Spinal cord (tissue), 10 donors: ENCODE measurements at places on chromosomes 7 and 10. TPM values are rescaled to one million over a fixed set of nuclear protein-coding genes. Genes with fewer than 3 reads are reported as not detected.

RAPGEF5 gene
- 19.5 TPM for polyA plus RNA-seq

- no peak overlapping the region for H3K27ac ChIP-seq
- H3K36me3 ChIP-seq = no peaks in the 10 kb centered on the region
- H3K27me3 ChIP-seq = no peaks in the 10 kb centered on the region
- H3K4me3 ChIP-seq = no peak overlapping the region
- H3K4me1 ChIP-seq = peaks cover 20% of the 10 kb centered on the region
- DNase-seq = no peak
Measured at GRCh38 chr10:110421512-110422138, 76.1 kb upstream of the DUSP5 start.

ZNF438 gene
- 6.7 TPM for polyA plus RNA-seq

GPC2 gene
- 47.7 TPM for polyA plus RNA-seq

DNA sequence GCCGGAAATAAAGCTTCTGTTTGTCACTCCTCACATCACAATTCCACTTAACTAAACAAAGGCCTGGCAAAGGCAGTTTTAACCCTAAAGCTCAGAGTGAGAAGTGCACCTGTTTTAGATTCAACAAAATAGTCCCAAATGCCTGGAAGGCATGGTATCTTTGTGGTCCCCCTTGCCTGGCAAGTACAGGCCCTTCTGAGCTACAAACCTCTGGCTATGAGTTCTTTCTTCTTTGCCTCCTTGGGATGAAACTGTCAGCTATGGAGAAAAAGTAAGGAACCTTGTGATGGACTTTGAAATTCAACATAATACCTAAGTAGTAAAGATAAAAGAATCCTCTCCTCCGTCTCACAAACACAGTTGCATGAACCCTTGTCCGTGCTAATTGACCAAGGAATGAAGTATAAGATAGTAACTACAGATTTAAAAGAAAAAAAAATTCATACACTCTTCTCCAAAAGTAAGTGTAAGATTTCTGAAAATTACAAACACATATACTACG is 244.5 kb upstream of the ETV1 start:
- no peak overlapping the region for H3K27ac ChIP-seq
- H3K4me3 ChIP-seq = no peak overlapping the region
- no peaks in the 10 kb centered on the region for H3K27me3 ChIP-seq
- no peaks in the 10 kb centered on the region for H3K4me1 ChIP-seq
- DNase-seq = no peak

CDH23 gene
- polyA plus RNA-seq = 21.5 TPM

- no peak overlapping the region for H3K27ac ChIP-seq
- H3K4me1 ChIP-seq = peaks cover 11% of the 10 kb centered on the region
- peak; percentile 33 for DNase-seq
- peaks cover 71% of the 10 kb centered on the region for H3K36me3 ChIP-seq
Measured at GRCh38 chr10:132223156-132223590, 36.4 kb downstream of the DPYSL4 start.

CHST3 gene
- 34.2 TPM for polyA plus RNA-seq

ASZ1 gene
- polyA plus RNA-seq = not detected

PLAC9 gene
- polyA plus RNA-seq = 20.5 TPM

PDE6C gene
- 0.82 TPM for polyA plus RNA-seq

DNA sequence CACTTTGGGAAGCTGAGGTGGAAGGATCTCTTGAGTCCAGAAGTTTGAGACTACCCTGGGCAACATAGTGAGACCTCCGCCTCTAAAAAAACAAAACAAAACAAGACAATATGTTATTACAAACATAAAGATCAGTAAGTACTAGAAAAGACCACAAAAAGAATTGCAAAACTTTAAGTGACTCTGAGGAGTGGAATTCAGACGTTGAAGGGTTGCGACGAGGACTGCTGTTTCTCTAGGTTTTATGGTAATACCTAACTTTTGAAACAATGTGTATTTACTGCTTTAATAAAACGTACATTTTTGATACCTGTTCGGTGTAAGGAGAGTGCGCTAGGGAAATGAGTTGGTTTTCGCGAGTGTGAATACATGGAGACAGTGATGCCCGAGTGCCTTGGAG is 250.4 kb downstream of the GATA3 start:
- H3K4me3 ChIP-seq = no peak overlapping the region
- H3K27me3 ChIP-seq = no peaks in the 10 kb centered on the region
- H3K36me3 ChIP-seq = no peaks in the 10 kb centered on the region
- no peak overlapping the region for H3K27ac ChIP-seq

PGAM2 gene
- polyA plus RNA-seq = 13.3 TPM

CTAGE4 gene
- not detected for polyA plus RNA-seq

GRCh38 chr10:34078017-34078744 is 736.9 kb downstream of the PARD3 start:
- H3K27ac ChIP-seq = no peak overlapping the region
- no peak overlapping the region for H3K4me3 ChIP-seq
- H3K27me3 ChIP-seq = no peaks in the 10 kb centered on the region
- no peak for DNase-seq
- H3K4me1 ChIP-seq = peaks cover 7% of the 10 kb centered on the region
- H3K36me3 ChIP-seq = no peaks in the 10 kb centered on the region

DNA sequence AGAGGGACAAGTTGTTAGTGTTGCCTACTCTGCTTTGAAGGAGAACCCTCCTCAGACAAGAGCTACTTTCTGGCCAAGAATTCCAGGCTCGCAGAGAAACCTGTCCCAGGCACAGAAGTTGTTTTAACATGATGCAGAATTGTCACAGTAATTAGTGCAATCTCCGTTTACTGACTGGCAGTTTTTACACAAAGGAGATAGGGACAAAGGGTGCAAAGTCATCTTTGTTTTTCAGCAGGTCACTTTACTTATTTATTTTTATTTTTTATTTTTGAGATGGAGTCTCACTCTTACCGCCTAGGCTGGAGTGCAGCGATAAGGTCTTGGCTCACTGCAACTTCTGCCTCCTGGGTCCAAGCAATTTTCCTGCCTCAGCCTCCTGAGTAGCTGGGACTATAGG is 12.3 kb downstream of the TCF7L2 start:
- no peak for DNase-seq
- peaks cover 3% of the 10 kb centered on the region for H3K27me3 ChIP-seq
- no peak overlapping the region for H3K27ac ChIP-seq
- peaks cover 22% of the 10 kb centered on the region for H3K4me1 ChIP-seq

DNA sequence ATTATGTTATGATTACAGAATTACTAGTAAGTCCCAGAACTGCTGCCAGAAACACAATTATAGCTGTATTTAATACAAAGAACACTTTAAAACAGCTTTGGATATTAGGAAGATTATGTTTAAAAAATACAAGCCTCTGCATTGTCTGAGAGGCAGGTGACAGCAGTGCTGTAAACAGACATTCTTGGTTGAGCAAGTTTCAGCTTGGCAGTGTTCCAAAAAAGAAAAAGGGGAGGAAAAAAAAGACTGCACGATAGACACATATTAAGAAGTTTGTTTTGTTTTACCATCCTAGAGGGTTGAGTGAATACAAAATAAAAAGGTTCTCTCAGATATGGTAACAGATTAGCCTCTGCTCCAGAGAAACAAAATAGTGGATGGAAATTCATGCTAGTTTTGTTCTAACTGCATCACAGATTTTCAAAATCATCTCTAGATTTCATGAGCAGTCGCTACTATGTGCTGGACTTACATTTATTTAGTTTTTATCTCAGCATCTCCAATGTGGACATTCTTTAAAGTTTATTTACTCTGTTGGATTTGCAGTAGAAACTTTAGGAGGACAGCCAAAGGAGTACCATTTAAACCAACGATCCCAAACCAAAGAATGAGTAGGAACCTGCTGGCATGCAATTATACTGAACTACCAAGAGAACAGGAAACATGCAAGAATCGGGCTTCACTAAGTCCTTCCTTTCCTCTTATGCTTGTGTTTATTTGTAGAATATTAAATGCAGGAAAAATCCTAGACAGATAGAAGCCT is 9.0 kb downstream of the FAM204A start:
- H3K4me3 ChIP-seq = no peak overlapping the region
- no peak overlapping the region for H3K27ac ChIP-seq
- H3K27me3 ChIP-seq = no peaks in the 10 kb centered on the region
- no peaks in the 10 kb centered on the region for H3K4me1 ChIP-seq
- H3K36me3 ChIP-seq = peaks cover 20% of the 10 kb centered on the region

DNA sequence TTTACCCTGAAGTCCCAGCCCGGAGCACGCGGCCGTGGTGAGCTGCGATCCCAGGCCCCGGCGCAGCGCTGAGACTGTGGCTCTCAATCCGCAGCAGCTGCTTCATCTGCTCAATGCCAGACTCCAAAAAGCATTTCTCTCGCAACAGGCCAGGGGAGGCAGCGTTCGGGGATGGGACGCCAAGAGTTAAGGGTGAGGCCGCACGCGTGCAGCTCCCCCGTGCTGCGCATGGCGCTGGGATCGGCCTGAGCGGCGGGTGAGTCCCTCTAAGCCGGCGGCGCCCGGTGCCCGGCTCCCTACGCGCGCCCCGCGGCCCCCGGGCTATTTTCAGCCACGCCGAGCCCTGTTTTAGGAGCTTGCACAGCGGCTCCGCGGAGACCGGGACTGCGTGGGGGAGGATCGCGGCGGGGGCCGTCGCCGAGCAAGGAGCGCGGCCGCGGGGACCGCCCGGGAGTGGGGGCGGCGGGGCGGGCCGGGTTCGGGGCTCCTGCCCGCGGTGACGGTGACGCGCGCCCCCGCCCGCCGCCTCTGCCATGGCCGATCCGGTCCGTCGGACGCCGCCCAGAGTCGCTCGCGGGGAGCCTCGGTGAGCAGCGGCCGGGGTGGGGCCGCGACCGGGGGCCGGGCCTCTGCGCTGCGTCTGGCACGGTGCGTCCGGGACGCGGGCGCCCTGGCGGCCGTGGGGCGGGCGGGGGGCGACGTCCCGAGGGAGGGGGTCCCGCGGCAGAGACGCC is 29.4 kb upstream of the JAKMIP3 start:
- H3K27ac ChIP-seq = no peak overlapping the region
- peaks cover 22% of the 10 kb centered on the region for H3K4me1 ChIP-seq
- DNase-seq = peak; percentile 74
- H3K27me3 ChIP-seq = peaks cover 18% of the 10 kb centered on the region
- H3K36me3 ChIP-seq = peaks cover 12% of the 10 kb centered on the region

GPR146 gene
- polyA plus RNA-seq = 3.2 TPM

DPCD gene
- polyA plus RNA-seq = 38.0 TPM

EPC1 gene
- 53.5 TPM for polyA plus RNA-seq

- no peak overlapping the region for H3K27ac ChIP-seq
- H3K36me3 ChIP-seq = no peaks in the 10 kb centered on the region
Measured at GRCh38 chr7:27553273-27553672, 109.4 kb downstream of the HIBADH start.

RAB18 gene
- polyA plus RNA-seq = 168 TPM

- H3K36me3 ChIP-seq = no peaks in the 10 kb centered on the region
- H3K4me1 ChIP-seq = no peaks in the 10 kb centered on the region
- no peak overlapping the region for H3K4me3 ChIP-seq
- H3K27me3 ChIP-seq = no peaks in the 10 kb centered on the region
- DNase-seq = no peak
Measured at GRCh38 chr10:28127881-28128280, 129.0 kb upstream of the ODAD2 start.

- H3K36me3 ChIP-seq = no peaks in the 10 kb centered on the region
- peak overlapping the region; percentile 93 for H3K27ac ChIP-seq
- peak overlapping the region; percentile 93 for H3K4me3 ChIP-seq
Measured at GRCh38 chr10:12195281-12195602, 449 bp downstream of the NUDT5 start.

RADIL gene
- 18.9 TPM for polyA plus RNA-seq

- no peaks in the 10 kb centered on the region for H3K36me3 ChIP-seq
- no peak overlapping the region for H3K27ac ChIP-seq
- peaks cover 7% of the 10 kb centered on the region for H3K4me1 ChIP-seq
- peaks cover 11% of the 10 kb centered on the region for H3K27me3 ChIP-seq
- no peak for DNase-seq
Measured at GRCh38 chr10:66924674-66925345, 1.0 kb upstream of the LRRTM3 start.

PRRT4 gene
- 43.8 TPM for polyA plus RNA-seq

DOCK4 gene
- polyA plus RNA-seq = 61.6 TPM

DNA sequence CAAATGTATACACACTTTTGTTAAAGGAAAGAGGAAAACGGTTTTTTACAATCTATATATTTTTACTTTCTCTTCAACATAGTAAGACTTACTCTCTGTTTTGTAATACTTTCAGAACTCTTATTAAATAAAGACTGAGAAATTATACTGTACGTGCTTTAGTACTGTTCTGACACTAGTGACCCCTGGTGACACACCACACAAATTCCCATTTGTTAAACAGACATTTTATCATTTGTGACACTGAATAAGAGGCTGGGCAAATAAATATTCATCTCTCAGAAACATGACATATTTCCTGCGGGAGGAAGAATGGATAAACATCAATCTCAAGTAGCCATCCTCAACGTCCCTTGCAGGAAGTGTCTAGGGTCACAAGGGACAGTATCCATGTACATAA is 68.9 kb upstream of the ZNF33B start:
- no peak overlapping the region for H3K27ac ChIP-seq
- DNase-seq = no peak
- no peaks in the 10 kb centered on the region for H3K27me3 ChIP-seq
- H3K36me3 ChIP-seq = no peaks in the 10 kb centered on the region
- H3K4me1 ChIP-seq = no peaks in the 10 kb centered on the region
- no peak overlapping the region for H3K4me3 ChIP-seq

PTPRN2 gene
- polyA plus RNA-seq = 67.6 TPM

- no peak for DNase-seq
- H3K36me3 ChIP-seq = no peaks in the 10 kb centered on the region
- H3K27me3 ChIP-seq = no peaks in the 10 kb centered on the region
- no peak overlapping the region for H3K27ac ChIP-seq
- H3K4me3 ChIP-seq = no peak overlapping the region
Measured at GRCh38 chr10:85047979-85048378, 719.6 kb downstream of the CCSER2 start.

CNNM1 gene
- polyA plus RNA-seq = 6.7 TPM

CNTNAP2 gene
- 60.8 TPM for polyA plus RNA-seq

UNC5B gene
- polyA plus RNA-seq = 23.3 TPM

- no peak overlapping the region for H3K27ac ChIP-seq
- no peak overlapping the region for H3K4me3 ChIP-seq
- DNase-seq = no peak
- no peaks in the 10 kb centered on the region for H3K4me1 ChIP-seq
- H3K27me3 ChIP-seq = no peaks in the 10 kb centered on the region
Measured at GRCh38 chr7:43554423-43554822, 28.5 kb upstream of the STK17A start.

DNA sequence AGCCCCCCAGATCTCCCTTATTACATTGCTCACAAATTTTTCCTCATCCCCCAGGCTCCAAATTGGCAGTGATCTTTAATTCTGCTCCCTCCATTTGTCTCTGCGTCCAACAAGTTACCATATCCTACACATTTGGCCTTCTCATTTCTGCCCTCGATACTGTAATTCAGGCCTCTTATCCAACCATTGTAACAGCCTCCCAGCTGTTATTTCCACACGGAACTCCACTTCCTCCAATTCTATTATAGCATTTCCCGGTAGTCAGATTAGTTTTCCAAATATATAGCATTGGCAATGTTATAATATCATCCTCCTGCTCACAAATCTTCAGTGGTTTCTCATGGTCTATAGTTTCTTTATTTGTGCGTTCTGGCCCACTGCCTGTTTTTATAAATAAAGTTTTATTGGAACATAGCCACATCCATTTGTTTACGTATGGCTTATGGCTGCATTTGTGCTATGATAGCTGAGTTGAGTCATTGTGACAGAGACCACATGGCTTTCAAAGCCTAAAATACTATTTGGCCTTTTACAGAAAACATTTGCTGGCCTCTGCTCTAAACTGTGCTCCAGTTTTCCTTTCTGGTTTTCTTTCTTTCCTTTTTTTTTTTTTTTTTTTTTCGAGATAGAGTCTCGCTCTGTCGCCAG is 126.5 kb upstream of the ZNF438 start:
- H3K36me3 ChIP-seq = no peaks in the 10 kb centered on the region
- no peaks in the 10 kb centered on the region for H3K27me3 ChIP-seq
- no peak overlapping the region for H3K4me3 ChIP-seq
- H3K4me1 ChIP-seq = peaks cover 7% of the 10 kb centered on the region
- no peak for DNase-seq
- H3K27ac ChIP-seq = peak overlapping the region; percentile 57

IKZF1 gene
- 2.9 TPM for polyA plus RNA-seq
